ENCODE measurements at places on chromosomes 3 and 15.

DNA sequence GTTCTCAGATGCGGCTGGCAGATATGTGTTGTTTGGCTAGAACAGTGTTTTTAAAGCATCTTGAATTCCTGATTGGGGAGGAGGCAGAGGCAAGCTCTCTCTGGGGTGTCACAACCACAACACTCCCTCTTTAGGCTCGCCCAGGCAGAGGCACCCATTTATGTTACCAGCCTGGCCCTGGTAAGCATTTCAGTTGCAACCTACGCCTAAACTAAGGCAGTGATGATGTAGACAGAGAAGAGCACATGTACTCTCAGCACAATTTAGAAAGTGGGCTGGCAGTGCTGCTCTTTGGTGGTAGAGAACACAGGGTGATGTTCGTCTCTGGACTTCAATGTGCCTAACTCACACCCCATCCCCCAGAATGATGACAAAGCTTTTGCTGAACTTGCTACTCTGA is 41.2 kb upstream of the TJP1 start:
- no peak for DNase-seq

- no peak for DNase-seq
Measured at GRCh38 chr15:77035584-77035983, 35.3 kb downstream of the TSPAN3 start.

GRCh38 chr3:78907367-78907766 is 860.4 kb downstream of the ROBO1 start:
- DNase-seq, result no peak

DNA sequence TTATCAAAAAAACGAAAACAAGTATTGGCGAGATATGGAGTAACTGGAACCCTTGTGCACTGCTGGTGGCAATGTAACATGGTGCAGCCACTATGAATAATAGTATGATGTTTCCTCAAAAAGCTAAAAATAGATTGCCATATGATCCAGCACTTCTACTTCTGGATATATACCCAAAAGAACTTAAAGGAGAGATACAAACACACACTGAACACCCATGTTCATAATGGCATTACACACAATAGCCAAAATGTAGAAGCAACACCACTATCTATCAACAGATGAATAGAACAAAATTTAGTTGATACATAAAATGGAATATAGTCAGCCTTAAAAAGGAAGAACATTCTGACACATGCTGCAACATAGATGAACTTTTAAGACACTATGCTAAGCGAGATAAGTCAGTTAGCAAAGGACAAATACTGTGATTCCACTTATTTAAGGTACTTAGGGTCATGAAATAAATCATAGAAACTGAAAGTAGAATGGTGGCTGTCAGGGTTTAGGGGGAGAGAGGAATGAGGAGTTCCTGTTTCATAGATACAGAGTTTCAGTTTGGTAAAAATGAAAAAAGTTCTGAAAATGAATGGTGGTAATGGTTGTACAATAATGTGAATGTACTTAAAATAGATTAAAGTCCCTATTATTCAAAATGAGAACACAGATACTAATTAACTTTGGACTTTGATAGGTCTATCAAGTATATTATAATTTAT is 59.4 kb upstream of the IMPG2 start:
- DNase-seq, result no peak

DNA sequence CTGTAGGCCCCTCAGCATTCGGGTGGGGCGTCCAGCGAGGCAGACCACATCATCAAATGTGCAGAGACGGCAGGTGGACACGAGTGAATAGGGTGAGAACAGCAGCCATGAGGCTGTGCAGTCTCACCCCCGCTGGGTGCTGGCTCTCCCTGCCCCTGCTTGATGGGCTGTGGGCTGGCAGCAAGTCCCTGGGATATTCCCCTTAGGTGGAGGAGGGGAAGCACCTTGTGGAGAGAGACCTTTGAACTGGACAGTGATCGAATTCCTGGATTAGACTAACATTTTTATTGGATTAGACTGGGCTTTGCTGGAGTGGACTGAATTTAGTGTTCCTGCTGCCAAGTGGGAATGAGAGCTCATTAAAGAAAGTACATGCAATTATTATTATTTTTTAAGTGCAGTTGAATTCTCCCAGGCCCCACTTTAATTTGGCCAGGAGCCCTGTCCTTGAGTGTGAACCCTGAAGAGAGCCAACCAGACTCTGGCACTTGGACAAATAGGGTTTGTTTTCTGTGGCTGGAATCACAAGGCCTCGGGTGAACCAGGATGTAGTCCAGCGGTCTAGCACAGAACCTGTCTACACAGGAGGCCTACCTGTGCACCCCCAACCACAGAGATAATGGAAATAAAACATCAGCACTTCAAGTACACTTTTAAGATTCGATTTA is 193.1 kb downstream of the ABHD5 start:
- no peak for DNase-seq

DNA sequence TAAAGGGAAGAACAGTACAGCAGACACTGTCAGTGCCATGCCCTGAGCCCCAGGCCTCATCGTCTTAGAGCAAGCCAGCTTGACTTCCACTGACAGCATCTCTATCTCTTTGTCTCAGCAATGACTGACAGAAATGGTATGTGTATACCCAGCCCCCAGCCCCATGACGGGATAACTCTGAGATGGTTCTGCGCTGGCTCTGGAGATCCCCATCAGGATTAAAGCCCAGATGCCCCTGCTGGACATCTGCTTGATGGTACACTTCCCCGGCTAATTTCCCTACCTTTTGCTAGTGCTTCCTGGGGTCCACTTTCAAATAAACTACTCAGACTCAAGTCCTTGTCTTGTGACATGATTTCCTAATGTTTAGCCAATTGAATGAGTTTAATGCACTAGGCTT is 7.6 kb downstream of the NMNAT3 start:
- DNase-seq, result no peak

DNA sequence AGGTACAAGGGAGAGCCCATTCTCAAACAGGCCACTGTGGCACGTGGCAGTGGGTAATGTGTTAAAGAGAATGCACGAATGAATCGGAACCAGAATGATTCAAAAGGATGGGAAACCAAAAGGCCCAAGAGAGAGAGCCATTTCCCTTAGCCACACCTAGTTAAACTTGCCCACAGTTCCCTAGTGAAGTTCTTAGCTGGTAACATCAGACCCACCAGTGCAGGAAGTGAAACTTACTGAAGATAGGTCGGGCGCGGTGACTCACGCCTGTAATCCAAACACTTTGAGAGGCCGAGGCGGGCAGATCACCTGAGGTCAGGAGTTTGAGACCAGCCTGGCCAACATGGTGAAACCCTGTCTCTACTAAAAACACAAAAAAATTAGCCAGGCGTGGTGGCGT is 97.1 kb downstream of the MEX3B start:
- no peak for DNase-seq

DNA sequence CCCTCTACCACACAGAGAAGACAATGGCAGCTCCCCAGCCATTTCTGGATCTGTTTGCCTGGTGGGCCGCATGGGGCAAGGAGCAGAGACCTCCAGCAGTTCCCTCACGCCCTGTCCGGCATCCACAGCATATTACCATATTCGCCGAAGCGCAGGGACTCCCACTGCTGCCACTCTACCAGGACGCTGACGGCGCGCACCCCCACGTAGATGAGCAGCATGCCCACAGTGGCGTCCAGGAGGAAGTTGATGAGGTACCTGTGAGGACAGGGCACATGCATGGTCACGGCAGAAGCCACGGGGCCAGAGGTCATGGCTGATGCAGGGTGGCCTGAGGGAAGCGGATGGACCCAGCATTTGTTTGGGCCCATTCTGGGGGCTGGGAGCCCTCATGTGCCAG is 14.8 kb upstream of the MUSTN1 start:
- DNase-seq, result no peak

DNA sequence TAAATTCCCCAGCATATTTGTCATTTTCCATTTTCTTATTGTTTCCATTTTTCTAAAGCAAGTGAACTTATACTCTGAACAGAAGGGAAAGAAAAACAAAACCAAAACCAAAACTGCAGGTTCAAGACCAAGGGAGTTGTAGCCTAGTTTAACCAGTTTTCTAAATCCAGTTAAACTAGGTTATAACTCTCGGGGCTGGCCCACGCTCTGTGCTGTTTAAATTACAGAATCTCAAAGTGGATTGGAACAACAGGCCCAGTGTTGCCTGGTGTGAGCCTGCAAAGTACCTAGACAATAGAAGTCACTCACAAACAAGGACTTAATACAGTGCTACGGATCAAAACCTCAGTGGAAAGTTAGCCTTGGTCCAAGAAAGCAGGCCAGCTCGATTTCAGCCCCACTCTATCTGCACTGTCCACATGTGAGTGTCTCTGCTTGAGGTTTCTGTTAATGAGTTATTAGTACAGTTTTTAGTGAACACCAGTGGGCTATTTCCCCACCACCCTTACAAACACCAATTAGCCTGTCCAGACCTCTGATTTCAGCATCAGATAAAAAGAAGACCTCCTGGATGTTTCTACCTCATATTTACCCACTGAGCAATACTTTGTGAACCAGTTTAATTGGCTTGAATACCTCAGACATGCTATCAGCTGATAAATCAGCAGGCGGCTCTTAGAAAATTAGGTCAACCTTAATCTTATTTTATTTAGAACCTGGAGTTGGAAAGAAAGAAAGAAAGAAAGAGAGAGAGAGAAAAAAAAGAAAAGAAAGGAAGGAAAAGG is 93.8 kb upstream of the PDZRN3 start:
- no peak for DNase-seq

- no peak for DNase-seq
Measured at GRCh38 chr3:149174901-149175300, 45.5 kb downstream of the HPS3 start.

DNA sequence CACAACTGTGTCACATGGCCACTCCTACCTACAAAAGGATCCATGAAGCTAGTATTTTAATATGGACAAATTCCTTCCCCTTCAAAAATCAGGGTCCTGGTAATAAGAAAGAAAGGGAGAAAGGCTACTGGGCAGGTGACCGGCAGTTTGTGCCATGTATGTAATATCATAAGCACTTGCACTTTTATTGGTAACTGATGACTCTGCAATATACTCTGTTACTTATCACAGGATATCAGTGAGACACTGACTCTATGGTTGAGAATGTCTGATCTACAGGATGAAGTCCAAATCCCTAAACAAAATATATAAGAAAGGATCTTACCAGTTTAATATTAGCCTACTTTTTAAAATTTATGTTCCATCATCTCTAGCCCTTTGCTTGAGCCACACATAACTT is 315.2 kb downstream of the AGBL1 start:
- DNase-seq, result no peak

GRCh38 chr3:94299716-94300115 is 236.9 kb downstream of the NSUN3 start:
- no peak for DNase-seq

DNA sequence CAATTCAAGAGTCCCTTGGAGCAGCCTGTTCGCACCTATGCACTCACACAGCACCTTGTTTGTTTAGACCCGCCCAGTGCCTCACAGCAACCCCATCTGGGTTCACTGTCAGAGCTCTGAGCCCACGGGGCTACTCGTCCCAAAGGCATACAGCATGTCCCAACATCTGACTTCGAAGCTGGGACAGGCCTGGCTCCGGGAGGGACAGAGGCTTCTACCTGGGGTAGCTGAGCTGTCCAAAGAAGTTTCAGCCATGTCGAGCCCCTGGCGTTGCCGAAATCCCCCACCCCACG is 28.6 kb upstream of the CYP11A1 start:
- no peak for DNase-seq

- no peak for DNase-seq
Measured at GRCh38 chr3:48417529-48418108, 12.3 kb downstream of the PLXNB1 start.

DNA sequence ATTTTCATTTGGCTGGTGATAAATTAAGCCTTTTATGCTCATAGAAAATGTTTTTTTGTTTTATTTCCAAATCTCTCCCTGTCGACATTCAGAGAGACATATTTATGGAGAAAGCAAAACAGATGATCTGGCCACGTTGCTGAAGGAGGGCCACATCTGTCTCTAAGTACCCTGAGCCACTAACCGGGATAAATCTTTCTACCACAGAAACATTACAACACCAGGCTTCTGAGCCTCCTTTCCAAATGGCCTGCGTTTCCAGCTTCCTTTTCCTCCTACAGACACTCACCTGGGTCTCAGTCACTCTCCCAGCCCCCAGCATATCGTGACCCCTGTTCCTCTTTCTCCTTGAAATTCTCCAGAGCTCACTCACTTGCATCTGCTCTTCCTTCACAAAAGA is 161.0 kb downstream of the ARRDC4 start:
- DNase-seq, result no peak

GRCh38 chr3:154113609-154114008 is 7.6 kb upstream of the ARHGEF26 start:
- no peak for DNase-seq

- no peak for DNase-seq
Measured at GRCh38 chr3:151976211-151977050, 103.0 kb downstream of the SUCNR1 start.

DNA sequence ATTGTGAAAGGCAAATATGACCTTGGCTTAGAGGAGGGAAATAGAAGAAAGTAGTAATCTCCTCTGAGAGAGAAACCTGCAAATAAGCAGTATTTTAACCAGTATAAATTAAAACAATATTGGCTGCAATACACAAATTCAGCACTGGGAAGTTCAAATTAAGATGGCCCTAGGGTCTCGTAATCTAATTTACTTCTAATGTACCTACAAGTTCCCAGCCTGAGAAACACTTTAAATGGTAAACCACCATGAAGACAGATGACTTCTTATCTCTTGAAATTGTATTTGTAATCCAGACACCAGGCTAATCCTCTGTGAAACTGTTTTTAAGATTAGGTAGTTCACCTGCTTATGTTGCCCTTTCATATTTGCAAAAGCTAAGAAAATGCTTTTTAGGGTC is 199.7 kb downstream of the CADPS start:
- DNase-seq, result no peak

DNA sequence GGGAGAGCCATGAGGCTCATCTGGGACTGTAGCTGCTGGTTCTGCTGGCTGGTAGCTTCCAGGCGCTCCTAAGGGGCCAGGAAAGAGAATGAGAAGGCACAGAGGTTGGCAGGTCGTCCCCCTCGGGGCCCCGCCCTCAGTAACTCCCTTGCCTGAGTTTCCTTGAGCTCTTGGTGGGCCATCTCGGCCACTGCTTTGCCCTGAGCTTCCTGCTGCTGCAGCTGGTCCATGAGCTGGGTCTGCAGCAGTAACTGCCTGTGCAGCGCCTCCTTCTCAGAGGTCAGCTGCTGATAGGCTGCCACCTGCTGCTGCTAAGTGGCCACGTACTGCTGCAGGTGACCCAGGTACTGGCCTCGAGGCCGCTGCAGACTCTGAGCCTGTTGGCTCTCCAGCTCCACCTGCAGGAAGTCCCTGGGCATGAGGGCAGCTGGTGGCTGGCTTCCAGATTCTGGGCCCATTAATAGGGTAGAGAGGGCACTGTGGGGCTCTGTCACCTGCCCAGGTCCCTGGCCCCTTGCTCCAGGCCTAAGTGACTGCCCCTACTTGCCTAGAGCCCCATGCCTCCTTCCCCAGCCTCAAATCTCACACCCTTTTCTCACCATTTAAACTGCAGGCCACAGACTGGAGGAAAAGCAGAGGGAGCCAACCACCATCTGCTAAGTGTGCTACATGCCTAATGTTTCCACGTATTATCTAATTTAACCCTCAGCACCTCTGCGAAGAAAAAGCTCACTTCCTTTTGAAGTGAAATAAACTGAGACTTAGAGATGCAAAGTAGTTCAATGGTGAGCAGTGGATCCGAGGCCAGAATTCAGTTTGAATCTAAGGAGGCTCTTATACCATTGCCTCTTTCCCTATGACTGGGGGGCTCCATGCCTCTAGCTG is 10.8 kb upstream of the VPS33B start:
- no peak for DNase-seq

GRCh38 chr15:86615816-86616215 is 536.1 kb downstream of the AGBL1 start:
- no peak for DNase-seq

- DNase-seq, result no peak
Measured at GRCh38 chr3:24224666-24225384, 269.8 kb downstream of the THRB start.

GRCh38 chr3:137409584-137409983 is 354.5 kb upstream of the SOX14 start:
- DNase-seq, result no peak

Data from RWPE2 (cell line).